ENCODE measurements at places on chromosomes 2 and 18.

DNA sequence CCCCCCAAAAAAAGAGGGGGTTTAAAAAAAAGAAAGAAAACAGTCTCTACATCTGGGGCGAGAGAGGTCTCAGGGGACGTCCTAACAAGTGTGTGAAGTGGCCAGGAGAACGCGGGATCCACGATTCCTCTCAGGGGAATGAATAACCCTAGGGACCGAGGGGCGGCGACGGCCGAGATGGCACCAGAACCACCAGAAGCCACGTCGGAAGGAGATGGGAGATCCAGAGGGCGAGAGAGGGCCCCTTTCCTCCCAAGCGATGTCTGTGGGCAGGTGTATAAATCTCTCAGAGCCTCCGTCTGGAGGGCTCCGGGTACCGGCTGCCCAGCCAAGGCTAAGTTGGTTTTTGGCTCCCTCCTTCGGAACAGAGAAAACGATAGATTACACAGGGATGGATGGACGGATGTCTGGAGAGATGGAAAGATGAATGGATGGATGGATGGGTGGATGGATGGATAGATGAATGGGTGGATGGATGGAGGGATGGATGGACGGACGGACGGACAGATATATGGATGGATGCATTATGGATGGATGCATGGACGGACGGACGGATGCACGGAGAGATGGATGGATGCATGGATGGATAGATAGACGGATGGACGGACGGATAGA is 1.7 kb downstream of the EPHA4 start:
- no peak for DNase-seq

GRCh38 chr2:198311020-198311419 is 506.6 kb downstream of the PLCL1 start:
- no peak for DNase-seq

DNA sequence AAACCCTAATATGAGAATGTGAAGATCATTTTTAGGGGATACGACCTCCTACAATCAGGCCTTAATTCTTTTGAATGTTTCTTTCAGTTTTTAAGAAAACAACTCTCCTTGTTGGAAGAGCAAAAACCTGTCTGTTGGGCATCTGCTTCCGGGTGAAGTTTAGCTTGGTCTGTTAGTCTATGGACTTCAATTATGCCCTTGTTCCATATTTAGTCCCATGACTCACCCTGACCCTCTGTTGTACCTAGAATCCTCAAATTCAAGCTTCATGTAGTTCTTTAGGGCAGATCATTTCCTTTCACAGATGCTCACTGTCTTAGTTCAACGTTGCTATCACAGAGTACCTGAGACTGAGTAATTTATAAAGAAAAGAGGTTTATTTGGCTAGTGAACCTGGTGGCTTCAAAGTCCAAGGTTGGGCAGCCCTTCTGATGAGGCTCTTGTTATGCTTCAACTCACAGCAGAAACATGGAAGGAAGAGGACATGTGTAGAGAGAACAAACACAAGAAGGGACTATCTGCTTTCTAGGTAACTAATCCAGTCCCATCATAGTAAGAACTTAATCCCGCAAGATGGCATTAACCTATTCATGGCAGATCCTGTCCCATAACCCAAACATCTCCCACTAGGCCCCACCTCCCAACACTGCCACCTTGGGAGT is 82.5 kb upstream of the SERPINE2 start:
- no peak for DNase-seq

GRCh38 chr18:21452796-21453510 is 147.6 kb downstream of the ESCO1 start:
- no peak for DNase-seq

- no peak for DNase-seq
Measured at GRCh38 chr2:147355706-147356105, 489.1 kb upstream of the ACVR2A start.

- no peak for DNase-seq
Measured at GRCh38 chr2:176174824-176175708, 13.4 kb upstream of the HOXD1 start.

- no peak for DNase-seq
Measured at GRCh38 chr2:198756166-198756565, 701.6 kb downstream of the SATB2 start.

DNA sequence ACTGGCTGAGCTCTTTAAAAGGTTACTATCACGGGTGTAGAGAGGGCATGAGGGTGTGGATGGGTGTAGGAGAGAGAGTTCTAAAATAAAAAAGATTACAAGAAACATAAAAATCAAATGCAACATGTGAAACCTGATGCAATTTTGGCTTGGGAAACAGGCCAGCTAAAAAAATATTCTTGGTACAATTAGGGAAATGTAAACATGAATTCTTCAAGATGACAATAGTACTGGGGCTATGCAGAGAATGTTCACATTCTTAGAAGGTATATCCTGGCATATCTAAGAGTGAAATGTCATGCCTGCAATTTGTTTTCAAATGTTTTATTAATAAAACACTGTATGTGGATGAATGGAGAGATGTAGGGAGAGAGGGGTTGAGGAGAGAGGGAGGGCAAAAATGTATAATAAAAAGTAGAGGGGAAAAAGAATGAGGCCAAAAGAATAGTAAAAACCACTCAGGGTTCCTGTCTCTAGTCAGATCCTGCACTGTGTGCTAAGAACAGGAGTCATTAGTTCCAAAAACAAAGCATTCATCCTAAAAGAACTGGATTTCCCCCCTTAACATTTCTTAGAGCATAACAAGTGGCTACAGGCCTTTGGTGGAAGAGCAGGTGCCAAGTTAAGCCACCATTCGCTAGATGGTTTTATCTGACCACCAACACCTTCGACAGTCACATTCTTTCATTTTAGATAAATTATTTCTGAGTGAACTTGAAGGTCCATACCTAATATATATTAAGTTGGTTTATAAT is 77.3 kb downstream of the LPIN2 start:
- no peak for DNase-seq

DNA sequence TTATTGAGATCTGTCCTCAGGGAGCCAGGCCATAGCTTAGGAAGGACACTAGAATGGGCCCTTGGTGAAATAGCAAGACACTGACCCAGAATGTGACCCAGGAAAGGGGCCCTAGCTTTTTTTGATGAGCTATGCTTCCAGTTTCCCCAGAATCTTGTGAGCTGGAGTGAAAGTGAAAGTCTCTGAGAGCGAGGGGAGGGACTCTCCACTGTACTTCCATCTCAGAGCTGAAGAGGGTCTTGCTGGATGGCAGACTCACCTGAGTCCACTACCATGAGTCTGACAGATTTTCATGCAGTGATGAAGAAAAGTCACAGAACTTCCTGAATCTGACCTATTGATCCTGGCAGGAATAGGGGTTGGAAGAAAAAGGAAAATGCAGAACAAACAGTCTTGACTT is 3.1 kb downstream of the ARHGAP25 start:
- no peak for DNase-seq

All from NCI-H1930 (cell line).